Amniotic stem cell (primary cell): ENCODE measurements at places on chromosomes 13 and 19.

DNA sequence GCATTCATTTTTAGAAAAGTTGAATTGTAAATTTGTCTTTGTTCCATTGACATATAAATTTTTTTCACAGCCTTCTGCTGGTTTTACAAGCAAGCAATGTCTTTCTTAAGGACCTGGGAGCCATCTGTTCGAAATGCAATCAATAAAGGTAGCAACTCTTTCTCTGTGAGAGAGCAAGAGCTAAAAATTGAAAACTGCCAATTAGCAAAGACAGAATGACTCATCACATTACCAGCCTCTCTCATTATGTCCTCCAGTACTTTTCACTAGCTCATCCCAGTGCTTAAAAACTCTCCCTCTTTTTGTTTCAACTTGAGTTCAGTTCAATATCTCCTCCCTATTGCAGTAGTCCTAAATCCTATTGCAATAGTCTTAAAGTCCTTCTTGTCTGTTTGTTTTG is 760.7 kb upstream of the SLITRK6 start:
- no peak for DNase-seq

DNA sequence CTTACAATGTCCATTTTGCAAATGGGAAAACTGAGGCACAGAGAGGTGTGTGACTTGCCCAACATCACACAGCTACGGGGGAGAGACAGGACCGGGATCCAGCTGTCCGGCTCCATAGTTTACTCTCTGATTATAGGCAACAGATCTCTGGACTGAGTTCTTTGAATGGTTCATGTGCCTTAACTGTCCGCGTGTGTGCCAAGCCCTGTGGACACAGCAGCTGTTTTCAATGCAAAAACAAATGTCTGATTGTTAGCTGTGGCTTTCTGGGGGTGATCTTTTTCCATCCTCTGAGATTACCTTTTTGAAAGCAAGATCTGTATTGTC is 94.1 kb downstream of the KL start:
- DNase-seq: no peak

DNA sequence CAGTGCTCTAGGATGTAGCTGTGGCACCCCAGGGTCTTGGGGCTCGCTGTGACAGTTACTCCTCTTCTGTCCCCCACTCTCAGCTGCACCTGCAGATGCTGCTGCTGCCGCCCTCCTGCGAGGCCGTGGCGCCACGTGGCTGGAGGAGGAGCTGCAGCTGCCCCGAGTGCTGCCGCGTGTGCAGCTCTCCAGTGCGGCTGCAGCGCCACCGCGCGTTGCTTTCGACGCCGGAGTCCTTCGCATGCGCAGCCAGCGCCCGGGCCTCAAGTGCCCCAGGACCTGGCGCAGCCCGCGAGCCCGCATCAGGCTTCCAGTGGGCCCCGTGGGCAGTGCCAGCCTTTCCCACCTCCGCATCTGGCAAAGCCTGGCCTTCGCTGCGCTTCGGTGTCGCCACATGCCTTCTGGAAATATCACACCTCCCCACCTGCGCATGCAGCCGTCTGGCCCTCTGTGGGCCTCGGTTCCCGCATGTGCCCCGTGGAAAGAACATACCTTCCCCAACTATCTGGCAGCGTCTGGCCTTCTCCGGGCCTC is 692 bp upstream of the ZNF580 start:
- peak; percentile 11 for DNase-seq

DNA sequence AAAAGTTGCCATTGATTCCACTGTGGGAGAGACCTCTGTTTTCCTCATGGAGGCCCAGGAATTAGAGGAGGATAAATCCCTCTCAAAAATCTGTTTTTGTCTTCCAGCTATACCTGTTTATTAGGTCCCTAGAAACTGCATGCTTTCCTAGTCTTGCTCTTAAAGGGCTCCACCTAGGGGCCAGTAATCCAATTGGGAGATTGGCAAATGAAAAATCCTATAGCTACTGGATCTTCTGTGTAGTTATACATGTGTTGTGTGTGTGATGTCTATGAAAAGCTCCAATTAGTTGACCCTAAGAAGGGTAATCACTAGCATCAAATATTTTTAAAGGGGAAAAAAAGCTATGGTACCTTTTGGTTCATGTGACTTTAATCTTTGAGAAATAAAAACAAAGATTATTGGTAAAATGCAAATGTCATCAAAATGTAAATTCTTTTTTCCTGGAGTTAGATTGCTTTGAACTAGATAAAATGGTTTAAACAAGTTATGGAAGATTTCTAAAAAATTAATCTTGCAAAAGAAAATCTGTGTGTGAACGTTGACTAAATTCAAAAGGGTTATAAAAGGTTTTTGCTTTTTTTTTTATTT is 63.4 kb upstream of the C1QTNF9B start:
- peak; percentile 11 for DNase-seq

GRCh38 chr19:37691881-37692504 is 27.6 kb downstream of the ZNF607 start:
- peak; percentile 44 for DNase-seq

- peak; percentile 56 for DNase-seq
Measured at GRCh38 chr19:3175781-3176714, 2.5 kb upstream of the S1PR4 start.

GRCh38 chr19:33459222-33460090 is 62.1 kb downstream of the PEPD start:
- DNase-seq: no peak

GRCh38 chr19:18756896-18757295 is 34.2 kb downstream of the COMP start:
- no peak for DNase-seq

DNA sequence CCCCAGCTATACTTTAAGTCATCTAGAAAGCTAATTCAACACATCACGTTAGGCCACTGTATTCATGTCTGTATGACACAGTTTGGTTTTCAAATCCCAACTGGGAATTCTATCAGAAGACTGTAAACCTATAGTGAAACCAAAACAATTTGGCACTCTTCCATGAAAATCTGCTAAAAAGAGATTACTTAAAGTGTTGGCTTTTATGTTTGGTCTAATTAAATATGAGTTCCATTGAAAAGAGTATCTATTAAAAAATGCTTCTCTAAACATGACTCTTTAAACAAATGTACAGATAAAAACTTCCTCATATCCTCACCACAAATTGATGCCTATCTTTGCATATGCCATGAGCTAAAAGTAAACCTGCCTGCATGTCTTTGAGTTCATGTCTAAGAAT is 25.4 kb downstream of the PCDH9 start:
- DNase-seq: no peak

DNA sequence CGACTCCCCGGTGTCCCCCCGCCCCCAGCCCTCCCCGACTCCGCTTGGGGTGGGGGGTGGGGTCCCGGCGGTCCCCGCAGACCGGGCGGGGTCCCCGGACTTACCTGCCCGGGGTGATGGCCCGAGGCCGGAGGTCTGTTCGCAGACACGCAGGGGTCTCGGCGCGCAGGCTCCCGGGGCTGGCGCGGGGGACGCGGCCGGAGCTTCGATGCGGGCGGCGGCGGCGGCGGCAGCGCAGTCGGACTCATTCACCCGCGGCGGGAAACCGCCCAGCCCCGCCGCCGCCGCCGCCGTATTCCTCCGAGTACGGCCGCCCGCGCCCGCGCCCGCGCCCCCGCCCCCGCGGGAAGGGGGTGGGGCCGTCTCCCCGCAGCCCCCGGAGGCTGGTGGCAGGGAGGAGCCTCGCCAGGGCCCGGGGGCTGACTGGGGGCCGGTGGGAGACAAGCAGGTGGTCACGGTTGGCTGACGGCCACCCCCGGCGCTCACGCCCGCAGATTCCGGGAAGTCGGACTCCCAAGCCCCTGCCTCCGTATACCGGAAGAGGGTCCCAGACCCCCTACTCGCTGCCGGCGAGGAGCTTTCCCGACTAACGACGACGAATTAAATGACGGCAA is at the start of gene C2CD4C:
Gene C2CD4C (minus strand): TSS at position 246 of the 614 bp plus-strand sequence. CDS start 786 bp downstream, outside the sequence.
- DNase-seq: no peak

DNA sequence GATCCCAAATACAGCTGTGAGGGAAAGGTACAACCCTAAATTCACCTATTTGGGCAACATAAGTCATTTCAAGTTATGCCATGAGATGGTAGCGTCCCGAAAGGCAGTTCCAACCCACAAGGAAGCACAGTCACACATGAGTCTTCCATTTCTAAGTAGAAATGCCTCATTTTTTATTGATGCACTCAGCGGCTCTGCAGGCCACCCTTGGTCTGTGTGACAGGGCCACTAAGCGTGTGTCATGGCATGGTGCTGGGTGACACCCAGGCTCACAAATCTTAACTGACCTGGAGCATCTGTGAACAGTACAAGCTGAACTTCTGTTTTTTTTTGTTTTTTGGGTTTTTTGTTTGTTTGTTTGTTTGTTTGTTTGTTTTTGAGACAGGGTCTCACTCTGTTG is 15.1 kb downstream of the RAB20 start:
- no peak for DNase-seq
